ENCODE measurements at places on chromosomes 2 and 18.

DNA sequence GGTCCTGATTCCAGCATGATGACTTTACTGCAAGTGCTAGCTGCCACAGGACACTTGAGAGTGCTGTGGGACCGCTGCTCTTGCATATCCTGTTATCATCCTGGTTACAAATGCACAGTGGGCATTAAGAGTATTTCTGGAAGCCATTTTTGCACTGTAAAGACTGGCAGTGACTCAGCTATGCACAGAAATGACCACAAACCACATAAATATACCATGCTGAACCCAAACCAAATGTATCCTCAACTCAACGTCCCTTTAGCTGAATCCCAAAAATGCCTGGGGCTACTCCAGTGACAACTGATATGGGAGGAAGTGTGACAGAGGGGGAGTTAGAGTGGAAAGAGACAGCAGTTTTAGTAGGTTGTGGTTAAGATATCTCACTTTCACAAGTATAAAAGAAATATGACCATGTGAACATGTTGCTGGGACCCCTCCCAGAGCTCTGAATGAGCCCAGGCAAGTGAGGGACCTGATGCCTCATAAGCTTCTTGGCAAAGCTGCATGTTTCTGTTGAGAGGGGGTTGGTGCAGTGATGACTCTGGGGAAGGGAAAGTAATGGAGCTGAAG is 37.3 kb downstream of the RHBDD1 start:
- no peak for DNase-seq

DNA sequence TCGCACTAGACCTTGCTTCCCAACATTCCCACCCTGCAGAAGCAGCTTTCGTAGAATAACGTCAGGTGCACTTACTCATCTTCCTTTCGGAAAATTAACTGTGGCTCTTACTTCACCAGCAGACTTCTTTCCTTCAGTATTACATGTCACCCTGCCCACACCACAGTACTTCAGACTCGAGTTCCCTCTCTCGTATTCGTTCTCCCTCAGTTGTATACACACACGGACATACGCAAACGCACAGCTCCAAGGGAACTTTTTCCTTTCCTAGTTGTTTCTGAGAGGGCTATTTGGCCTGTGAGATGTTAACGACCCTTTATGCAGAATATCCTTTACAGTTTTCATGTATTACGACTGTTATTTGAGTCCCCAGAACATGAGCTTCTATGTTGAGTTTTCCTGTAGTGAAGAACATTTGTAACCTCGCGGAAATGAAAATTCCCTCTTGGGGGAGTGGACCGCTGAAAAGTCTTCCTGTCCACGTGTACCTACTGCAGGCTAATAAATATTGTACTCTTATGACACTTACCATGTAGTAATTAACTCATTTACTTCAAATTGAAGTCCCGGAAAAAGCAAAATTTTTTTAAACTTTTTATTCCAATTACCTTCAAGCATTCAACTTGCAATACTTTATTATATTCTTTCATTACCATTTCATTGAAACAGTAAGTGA is 908 bp downstream of the ERLEC1 start:
- no peak for DNase-seq

- no peak for DNase-seq
Measured at GRCh38 chr2:135942936-135943688, 42.3 kb downstream of the DARS1 start.

GRCh38 chr2:239734436-239735005 is 290.6 kb downstream of the NDUFA10 start:
- DNase-seq: no peak

DNA sequence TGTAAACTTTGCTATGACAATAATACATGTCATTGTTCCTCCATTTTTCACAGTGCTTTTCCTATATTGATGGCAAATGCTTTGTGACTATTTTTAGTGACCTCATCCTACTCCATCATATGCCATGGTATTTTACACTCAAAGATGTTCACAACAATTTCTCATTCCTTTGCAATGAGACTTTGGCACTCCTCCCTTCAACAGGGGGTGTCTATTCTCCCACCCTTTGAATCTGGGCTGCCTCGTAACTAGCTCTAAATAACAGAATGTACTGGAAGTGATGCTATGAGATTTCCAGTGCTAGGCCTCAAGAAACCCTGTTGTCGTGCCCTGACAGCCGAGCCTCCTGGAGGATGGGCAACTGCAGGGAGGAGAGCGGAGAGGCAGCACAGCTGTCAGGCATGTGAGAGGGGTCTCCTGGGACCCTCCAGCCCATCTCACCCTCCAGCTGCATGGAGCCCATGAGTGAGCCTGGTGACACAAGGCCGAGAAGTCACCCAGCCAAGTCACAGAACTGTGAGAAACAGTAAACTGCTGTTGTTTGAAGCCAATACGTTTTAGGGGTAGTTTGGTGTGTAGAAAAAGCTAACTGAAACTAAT is 103.1 kb upstream of the APCDD1 start:
- no peak for DNase-seq

DNA sequence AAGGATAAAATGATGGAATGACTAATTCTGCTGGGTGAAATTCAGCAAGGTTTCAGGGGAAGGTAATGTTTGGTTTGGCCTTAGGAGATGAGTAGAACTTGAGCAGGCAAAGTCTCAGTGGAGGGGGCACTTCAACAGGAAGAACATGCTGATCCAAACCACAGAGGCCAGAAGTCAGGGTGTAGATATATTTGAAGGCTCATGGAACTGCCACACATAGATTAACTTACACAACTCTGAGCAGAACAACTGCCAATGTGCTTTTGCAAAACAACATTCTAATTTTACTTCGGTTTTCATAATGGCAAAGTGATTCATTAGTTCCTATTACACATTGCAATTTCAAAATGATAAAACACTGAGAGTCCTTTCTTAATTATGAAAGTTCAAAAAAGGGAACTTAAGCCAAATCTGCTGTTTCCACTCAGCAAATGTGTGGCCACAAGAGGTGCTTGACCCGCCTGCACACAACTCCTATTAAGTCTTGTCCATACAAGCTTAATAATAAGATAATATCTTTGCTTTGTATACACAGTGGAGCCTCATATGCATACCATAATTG is 284.8 kb downstream of the MREG start:
- DNase-seq: no peak

DNA sequence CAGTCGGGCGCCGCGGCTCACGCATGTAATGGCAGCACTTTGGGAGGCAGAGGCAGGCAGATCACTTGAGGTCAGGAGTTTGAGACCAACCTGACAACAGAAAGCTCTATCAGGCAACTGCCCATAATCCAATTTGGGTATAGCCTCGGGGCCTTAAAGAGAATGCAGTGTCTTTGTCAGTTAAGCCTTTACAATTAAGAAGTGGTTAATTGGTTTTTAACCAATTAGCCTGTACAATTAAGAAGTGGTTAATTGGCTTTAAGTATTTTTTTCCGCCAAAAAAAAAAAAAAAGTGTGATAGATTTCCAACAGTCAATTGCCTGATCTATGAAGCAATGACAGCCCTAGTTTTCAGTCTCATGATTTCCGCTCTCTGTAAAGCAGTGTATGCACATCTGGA is 74.6 kb upstream of the NARS1 start:
- no peak for DNase-seq

- DNase-seq: no peak
Measured at GRCh38 chr2:207587305-207587704, 37.9 kb downstream of the METTL21A start.

DNA sequence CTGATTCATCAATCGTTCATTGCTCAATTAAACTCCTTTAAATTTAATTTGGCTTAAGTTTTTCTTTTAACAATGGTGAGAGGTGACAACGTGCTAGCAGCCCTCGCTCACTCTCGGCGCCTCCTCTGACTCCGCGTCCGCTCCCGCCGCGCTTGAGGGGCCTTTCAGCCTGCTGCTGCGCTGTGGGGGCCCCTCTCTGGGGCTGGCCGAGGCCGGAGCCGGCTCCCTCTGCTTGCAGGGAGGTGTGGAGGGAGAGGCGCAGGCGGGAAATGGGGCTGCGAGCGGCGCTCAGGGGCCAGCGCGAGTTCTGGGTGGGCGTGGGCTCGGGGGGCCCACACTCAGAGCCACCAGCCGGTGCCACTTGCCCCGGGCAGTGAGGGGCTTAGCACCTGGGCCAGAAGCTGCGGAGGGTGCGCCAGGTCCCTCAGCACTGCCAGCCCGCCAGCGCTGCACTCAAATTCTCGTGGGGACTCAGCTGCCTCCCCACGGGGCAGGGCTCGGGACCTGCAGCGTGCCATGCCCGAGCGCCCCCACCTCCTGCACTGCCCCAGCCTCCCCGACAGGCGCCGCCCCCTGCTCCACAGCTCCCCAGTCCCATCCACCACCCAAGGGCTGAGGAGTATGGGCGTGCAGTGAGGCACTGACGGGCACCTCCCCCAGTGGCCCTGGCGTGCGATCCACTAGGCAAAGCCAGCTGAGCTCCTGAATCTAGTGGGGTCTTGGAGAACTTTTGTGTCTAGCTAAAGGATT is 19.6 kb downstream of the ANKMY1 start:
- DNase-seq: no peak

- peak; percentile 57 for DNase-seq
Measured at GRCh38 chr2:233270366-233270765, 18.9 kb downstream of the ATG16L1 start.

GRCh38 chr2:128520791-128521190 is 202.1 kb upstream of the HS6ST1 start:
- no peak for DNase-seq

- DNase-seq: no peak
Measured at GRCh38 chr18:75202696-75203365, 6.1 kb downstream of the PTGR3 start.

DNA sequence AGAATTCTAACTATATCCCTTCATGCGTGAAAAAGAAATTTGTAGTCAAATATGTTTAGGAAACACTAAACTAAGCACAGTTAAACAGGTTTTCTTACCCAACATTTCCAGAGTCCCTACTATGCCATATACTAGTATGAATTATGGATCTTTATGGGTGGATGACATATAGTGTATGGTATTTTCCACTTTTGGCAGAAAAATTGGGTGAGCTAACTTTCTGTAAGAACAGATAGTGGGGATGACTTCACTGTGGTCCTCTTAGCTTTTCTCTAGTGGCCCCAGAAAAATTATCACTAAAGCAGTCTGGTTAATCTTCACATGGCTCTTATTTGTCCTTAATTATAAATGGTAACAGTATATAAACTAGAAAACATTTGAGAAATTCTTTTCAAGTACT is 240.0 kb upstream of the GULP1 start:
- DNase-seq: no peak

GRCh38 chr18:76619621-76620315 is 124.7 kb upstream of the ZNF516 start:
- DNase-seq: no peak

DNA sequence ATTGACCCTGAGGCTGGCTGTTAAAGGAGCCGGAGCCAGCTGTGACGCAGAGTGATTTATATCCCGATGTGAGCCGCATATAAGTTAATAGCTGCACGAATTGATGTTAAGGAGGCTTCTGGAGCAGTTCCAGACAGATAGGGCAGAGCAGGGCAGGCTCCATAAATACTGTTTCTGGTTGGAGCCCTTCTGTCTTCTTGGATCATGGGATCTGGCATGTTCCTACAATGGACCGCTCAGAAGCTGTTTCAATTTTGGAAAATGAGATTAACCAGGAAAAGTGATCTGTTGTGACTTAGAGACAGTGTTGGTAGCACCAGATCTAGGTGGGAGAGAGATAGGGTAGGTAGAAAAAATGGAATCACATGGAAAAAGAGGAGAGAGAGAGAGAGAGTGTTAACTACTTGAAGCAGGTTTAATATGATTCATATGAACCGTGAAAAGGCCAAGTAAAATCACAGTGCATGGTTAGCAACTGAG is 4.8 kb upstream of the IGFBP5 start:
- DNase-seq: no peak

DNA sequence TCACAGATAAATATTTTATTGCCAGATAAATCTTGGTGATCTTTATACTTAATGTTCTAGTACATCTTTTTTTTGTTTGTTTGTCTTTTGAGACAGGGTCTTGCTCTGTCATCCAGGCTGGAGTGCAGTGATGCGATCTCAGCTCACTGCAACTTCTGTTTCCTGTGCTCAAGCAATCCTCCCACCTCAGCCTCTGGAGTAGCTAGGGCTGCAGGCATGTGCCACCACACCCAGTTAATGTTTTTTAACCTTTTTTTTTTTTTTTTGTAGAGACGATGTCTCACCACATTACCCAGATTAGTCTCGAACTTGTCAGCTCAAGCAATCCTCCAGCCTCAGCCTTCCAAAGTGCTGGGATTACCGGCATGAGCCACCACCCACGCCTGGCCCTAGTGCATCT is 9.1 kb upstream of the C1GALT1C1L start:
- DNase-seq: no peak

DNA sequence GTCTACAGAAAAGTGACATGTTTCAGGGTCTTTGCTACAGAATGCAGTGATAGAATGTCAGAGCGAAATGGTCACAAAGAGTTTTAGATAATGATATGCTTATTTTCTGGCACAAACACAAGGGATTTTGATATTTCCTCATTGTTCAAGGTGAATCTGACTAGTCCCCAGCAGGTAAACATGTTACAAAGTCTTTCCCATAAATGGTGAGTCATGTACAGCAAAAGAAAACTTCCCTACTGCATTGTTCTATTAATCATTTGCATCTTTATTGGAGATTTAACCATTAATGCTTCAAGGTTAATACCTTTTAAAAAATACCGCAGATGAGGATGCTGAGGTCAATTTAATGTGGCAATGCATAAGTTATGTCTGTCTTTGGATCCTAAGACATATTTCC is 19.1 kb upstream of the TRIB2 start:
- DNase-seq: no peak

- DNase-seq: no peak
Measured at GRCh38 chr2:105135436-105135835, 97.6 kb downstream of the MRPS9 start.

DNA sequence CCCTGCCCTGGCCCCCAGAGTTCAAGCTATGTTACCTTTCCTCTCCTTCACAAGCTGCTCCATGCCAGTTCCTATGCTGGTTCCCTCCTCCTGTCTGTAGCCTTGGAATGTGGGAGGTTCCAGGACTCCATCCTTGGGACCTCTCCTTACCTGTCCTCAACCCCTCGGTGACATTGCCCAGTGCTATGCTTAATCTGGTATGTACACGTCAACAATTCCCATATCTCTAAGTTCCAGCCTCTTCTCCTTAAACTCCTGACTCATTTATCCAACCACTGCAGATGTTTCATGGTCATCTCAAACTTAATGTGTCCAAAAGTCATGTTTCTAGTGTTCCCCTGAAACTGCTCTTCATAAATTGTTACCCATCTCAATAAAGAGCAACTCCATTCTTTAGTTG is 160.8 kb downstream of the TNS1 start:
- DNase-seq: no peak

- no peak for DNase-seq
Measured at GRCh38 chr18:13486686-13487085, 239.7 kb downstream of the FAM210A start.

- DNase-seq: no peak
Measured at GRCh38 chr18:10398571-10398970, 55.9 kb upstream of the APCDD1 start.

DNA sequence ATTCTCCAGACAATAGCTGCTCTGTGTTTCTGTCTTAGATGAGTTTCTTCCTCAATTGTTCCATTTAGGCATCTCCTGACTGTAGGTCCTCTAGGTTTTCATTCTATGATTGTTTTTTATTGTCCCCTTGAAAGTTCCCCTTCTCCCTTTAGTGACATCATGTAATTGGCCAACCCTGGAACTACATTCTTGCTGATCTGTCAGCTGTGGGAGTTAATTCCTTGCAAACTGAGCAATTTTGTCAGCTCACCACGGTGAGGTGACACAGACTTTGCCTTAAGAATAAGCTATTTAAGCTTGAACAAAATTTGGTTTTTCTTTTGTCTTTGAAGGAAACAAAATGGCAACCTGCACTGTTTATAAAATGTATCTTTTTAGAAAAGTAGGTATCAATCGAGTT is 95.9 kb downstream of the TXNL1 start:
- DNase-seq: no peak

- peak; percentile 24 for DNase-seq
Measured at GRCh38 chr18:38576916-38577315, 1011.3 kb upstream of the CELF4 start.
